Stimulated activated CD8-positive, alpha-beta memory T cell treated with anti-CD3 and anti-CD28 coated beads, Interleukin-4, amount 100 ng/mL, for 1 hour (primary cell): ENCODE measurements at places on chromosomes 4 and X.
A peak's percentile ranks its signal among the peaks of the same experiment; 100 is the strongest.

GRCh38 chr4:67332627-67333026 is 212.7 kb downstream of the CENPC start:
- no peak for DNase-seq

GRCh38 chrX:2888309-2888708 is 40.8 kb downstream of the ARSD start:
- no peak for DNase-seq

GRCh38 chr4:170193496-170193895 is 103.7 kb upstream of the AADAT start:
- no peak for DNase-seq

DNA sequence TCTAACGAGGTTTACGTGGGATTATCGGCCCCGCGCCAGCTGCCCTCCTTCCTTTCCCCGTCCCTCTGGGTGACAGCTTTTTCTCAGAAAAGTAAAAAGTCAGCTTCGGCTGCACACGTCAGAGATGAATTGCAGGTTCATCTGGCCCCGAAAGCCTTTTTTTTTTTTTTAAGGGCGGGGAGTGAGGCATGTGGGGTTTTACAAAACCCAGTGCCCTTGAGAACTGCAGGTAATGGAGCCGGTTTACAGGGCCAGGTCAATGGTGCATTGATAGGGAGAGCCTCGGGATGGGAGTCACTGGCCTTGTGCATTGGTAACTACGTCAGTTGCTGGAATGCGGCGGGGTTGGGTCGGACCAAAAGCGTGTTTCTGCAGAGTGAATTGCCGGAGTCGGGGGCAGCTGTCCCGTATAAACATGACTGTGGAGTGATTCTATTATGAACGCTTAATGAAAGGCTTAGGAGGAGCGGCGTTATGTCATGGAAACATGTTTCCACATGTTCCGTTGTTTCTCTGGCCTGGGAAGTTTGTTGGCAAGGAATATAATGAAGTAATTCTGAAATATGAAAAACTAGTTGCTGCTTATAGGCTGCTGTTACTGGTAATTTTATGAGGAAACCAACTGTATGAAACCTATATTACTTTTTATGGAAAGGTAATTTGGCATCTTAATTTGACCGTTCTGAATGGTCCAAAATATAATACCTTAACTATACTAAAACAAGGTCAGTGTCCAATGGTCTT is 1.1 kb downstream of the HSPA4L start:
- no peak for DNase-seq

DNA sequence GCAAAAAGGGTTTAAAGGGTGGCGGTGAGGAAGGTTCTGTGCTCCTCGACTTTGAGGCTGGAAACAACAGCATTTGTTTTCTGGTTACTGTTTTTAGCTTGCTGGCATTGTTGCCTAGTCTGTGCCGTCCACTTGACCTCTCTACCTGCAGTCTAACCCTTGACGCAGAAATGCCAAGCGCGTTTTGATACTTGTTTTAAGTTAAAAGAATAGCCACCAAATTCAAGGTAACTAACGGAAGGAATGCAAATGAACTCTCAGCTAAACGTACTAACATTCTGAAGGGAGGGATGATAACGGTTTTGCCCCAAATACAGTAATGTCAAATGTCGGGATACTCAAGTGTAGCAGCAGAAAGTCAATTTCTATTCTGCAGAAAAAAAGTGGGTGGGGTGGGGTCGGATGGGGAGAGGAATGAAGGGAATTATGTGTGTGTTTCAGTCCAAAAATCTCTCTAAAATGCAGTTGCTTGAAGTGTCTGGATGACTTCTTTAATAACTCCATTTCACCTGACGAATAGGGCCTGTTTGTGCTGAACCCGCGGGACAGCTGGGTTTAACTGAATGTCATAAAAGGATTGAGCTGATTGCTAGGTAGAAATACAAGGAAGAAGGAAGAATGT is 3.4 kb upstream of the NKX6-1 start:
- DNase-seq = no peak

- DNase-seq = no peak
Measured at GRCh38 chrX:54358424-54359211, 772 bp upstream of the WNK3 start.

- DNase-seq = no peak
Measured at GRCh38 chrX:70436343-70436742, 8.3 kb upstream of the DLG3 start.

DNA sequence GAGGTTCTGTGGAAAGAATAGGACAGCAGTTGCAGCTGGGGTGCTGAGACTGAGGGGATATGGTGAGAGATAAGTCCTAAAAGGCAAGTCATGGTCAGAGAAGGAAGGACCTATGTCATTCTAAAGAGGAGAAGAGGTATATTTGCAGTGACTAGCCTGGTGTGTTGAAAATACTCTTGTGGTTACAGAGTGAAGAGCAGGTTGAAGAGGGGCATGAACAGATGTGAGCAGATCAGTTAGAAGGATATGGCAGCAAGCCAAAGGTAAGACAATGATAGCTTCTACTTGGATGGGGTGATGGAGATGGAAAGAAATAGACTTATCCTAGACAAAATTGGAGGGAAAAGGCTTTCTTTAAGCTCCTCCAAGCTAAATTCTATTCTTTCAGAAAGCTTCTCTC is 469.8 kb upstream of the CPEB2 start:
- DNase-seq = no peak

DNA sequence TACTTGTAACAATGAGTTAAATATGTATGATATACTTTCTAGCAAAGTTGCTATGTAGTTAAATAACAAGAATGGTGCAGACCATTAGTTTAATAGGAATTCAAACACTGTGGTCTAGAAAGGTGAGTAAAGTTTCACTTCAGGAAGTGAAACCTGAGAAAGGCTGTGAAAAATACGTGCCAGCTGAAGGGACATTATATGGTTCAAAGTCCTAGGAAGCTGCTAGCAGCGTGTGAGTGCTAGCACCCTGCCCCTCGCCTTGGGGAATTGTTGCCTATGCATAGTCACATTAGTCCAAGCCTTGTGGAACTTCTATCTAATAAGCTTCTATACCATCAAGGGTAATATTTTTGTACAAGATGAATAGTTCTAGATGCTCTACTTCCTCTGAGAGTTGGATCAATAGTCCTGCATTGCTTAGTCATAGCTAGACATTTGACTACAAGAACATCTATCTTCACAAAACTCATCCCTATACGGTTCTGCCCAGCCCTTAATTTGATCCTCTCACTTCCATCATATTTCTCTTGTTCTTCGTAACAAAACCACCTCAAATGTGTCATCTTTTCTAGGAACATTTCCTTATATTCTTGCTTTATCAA is 45.8 kb upstream of the ARSJ start:
- no peak for DNase-seq

DNA sequence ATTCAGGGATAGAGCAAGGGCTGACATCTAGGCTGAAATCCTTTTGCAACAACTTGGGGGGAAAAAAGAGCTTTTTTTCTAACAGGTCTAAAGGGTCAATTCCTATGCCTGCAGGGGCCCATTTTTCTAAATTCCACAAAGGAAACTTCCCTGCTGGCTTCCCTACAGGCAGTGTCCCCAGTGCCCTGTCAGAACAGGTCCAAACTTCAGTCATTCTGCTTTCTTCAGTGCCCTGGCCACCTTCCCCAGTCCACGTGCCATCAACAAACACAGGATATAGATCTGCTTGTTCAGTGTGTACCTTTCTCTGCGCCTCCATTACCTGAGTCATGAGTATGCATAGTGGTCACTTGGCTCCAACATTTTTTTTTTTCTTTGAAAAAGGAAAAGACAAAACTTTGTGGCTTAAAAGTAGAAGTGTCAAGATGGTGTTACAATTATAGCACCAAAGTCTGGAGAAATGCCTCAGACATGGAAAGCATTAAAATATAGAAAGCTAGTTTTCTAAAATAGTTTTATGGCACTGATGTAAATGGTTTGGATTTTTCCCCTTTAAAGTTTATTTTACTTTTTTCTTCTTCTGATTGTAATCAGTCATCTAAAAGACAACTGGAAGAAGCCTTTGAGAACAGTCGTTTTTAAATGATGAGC is 84.0 kb upstream of the JADE1 start:
- DNase-seq = no peak

DNA sequence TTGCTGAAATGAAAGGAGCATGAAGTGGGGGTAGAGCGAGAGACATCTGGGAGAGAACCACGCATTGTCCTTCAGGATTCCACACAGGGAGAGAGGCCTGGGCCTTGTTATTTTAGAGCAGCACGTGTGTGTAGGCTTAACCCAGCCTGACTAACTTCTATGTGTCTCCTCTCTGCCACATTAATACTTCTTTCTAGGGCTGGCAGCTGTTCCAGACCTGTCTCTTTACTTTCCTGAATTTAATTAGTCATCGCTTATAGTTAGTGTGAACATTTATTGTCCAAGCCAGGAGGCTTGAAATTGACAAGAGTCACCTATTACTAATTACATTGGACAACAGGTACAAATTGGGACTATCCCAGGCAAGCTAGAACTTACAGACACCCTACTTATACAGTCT is 51.3 kb downstream of the SMAD1 start:
- no peak for DNase-seq

GRCh38 chr4:168630445-168631187 is 133.8 kb downstream of the PALLD start:
- DNase-seq = no peak

DNA sequence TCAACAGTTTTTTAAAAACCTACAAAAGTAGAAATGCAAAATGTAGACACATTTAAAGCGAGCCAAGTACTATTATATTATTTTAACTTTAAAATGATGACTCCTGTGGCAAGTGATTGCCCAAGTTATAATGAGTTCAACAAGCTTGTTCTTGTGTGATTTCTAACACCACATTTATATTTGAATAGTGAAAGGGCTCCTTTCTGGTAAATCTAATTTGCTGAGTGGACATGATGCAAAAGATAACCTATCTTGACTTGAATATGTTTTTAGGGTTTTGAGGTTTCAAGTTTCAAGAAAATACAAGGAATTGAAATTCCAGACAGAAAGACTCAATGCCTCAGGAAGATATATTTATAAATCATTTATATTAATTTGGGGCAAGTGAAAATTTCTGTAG is 1.1 kb upstream of the EPGN start:
- DNase-seq = no peak

DNA sequence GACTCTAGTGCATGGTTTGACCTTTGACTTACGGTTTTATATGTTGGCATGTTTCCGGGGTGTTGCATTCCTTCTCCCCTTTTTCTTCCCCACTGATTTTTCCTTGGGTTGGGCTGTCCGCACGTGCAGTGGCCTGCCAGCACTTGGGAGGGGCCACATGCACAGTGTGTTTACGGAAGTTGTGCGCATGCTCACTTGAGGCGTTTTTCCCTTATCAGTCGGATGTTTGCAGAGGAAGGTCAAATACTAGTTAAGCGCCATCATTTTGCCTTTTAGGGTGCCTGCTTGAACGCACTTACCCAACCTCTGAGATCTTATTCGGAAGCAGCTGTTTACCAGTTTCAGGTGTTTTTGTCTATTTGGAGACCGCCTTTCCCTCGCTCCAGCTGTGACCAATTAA is 653.9 kb upstream of the AADAT start:
- no peak for DNase-seq

DNA sequence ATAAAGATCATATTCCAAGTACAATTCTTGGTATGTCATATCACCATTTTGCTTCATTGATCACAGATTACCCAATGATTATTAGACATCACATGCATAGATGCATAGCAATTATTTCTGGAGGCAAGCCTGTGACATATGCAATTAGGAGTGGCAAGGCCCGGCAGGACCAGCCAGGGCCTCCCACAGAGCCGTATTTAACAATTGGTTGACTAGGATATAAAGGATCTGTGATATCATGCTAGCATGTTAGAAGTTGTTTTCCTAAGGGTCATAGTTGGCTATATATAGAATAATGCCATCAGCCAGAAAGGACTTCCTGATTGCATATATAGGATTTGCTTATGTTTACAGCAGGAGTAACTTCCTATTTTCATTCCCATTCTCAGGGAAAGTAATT is 103.5 kb upstream of the OTUD4 start:
- DNase-seq = no peak

GRCh38 chr4:54091637-54092404 is 8.1 kb upstream of the GSX2 start:
- peak; percentile 67 for DNase-seq

GRCh38 chr4:45215976-45216542 is 489.7 kb upstream of the GNPDA2 start:
- DNase-seq = no peak

DNA sequence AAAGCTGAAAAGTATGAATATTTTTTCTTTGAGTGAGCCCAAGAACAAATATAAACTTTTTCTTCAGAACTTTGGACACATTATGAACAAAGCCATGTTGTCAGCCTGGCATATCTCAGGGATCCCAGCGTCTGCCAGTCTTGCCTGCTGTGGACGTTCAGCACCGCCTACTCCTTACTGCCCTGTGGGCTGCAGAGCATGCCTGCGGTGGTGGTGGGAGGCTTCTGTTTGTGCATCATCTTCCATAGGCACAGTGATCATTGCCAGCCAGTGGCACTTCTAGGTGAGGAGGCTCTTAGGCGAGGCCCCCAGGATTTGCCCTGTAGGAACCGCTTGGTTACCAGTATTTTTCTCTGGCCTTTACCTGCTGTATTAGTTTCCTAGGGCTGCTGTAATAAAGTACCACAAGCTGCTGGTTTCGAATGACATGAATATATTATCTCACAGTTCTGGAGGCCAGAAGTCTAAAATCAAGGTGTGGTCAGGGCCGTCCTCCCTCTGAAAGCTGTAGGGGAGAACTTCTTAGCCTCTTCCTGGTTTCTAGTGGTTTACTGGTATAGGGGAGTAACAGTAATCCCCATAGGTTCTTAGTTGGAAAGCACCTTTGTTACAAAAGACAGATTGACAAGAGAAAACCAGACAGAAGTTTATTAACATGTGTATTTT is 15.4 kb downstream of the ANXA3 start:
- DNase-seq = no peak

DNA sequence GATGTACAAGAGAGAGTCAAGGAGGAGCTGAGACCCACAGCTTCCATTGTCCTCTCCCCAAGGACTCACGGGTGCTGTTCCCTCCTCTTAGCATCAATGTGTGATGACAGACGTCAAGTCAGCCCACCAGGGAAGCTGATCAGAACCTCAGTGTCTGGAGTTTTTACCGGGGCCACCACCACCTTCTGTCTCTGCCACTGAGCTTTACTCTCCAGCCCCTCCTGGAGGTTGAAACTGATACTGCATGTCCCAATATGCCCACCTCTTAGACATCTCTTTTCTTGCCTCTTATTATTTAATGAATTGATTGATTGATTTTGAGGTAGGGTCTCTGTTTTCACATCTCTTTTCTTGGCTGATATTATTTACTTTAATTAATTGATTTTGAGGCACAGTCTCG is 10.3 kb upstream of the AKAP17A start:
- DNase-seq = no peak

- no peak for DNase-seq
Measured at GRCh38 chr4:114277690-114278089, 298.2 kb upstream of the ARSJ start.

- no peak for DNase-seq
Measured at GRCh38 chr4:48683784-48684666, 96.1 kb downstream of the FRYL start.

GRCh38 chrX:149207518-149207917 is 297.6 kb downstream of the IDS start:
- no peak for DNase-seq

DNA sequence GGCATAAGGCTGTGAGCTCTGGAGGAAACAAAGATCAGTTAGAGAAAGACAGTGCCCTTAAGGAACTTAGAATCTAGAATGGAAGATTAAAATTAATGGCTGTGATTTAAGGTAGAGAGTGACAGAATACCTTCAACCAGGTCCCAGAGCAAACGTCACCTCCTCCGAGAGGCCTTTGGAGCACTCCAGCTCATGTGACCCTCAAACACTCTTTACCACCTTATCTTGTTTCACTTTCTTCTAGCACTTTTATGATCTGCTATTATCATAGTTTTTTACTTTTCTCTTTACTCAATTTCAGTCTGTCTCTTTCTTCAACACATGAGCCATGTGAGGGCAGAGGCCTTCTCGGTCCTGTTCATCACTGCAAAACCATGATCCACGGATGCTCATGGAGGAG is 187.0 kb downstream of the SMIM20 start:
- DNase-seq = no peak
